Ecto neural progenitor cell (in vitro differentiated cells): ENCODE measurements at places on chromosomes 12 and 14.

- no peak for DNase-seq
Measured at GRCh38 chr12:58386136-58386535, 444.8 kb downstream of the ATP23 start.

- no peak for DNase-seq
Measured at GRCh38 chr14:75426332-75427125, 1.3 kb upstream of the JDP2 start.

DNA sequence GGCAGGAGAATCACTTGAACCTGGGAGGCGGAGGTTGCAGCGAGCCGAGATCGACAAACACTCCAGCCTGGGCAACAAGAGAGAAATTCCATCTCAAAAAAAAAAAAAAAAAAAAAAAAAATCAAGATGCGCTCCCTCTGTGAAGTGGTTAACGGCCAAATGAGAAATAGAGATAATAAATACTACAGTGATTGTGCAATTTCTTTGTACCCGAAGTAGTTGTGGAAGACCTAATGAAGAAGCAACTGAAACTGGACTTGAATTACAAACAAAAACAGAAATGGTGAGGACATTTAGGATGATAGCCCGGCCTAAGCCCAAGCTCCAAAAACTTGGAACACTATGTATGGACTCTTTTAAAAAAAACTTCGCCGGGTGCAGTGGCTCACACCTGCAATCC is 44.2 kb upstream of the CDK17 start:
- no peak for DNase-seq

- DNase-seq, result no peak
Measured at GRCh38 chr12:92987846-92988621, 58.9 kb upstream of the EEA1 start.

- no peak for DNase-seq
Measured at GRCh38 chr14:89912667-89913211, 41.8 kb downstream of the EFCAB11 start.

GRCh38 chr12:120007272-120007671 is 18.2 kb downstream of the BICDL1 start:
- DNase-seq, result no peak

GRCh38 chr14:21518725-21519124 is 7.4 kb downstream of the SALL2 start:
- DNase-seq, result no peak

- no peak for DNase-seq
Measured at GRCh38 chr12:85152311-85152729, 116.2 kb downstream of the LRRIQ1 start.

DNA sequence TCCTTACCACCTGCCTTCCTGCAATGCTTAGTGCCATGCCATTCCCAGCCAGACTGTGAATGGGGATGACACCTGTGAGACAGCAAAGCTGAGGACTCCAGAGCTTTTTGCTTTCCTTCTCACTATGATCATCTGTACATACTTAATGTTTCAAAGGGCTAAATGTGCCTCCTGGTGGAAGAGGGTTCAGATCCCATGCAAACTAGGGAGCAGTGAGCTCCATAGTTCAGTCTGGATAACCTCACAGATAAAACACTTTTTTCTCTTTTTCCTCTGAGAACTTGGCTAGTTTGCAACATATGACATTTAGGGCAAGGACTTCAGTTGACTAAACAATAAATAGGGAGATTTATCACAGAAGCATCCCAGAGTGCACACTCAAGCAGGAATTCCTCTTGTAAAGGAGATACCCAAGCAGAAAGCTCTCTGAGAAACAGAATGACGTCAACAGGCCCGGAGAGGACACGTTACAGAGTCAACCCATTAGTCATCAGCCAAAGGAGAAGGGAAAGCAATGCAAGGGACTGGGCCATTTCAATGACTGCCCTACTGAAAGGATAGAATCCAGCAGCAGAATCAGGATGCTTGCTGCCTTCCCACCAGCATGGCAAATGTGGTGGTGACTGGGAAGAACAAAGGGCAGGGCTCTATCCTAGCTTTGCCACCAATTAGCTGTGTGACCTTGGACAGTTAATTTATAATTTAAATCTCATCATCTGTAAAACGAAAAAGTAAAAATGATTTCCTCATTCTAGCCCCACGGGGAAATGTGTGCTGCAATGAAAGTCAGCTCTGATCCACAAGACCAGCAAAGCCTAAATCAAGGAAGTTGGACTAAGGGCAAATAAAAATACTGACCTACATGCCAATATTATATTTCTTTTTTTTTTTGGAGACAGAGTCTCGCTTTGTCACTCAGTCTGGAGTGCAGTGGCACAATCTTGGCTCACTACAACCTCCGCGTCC is 80.8 kb upstream of the ACTN1 start:
- no peak for DNase-seq
